NCI-H774 (cell line): ENCODE measurements at places on chromosomes 4 and X.

- DNase-seq = no peak
These were observed 1248.7 kb downstream of the PCDH7 start for GRCh38 chr4:31968842-31969241.

- no peak for DNase-seq
These were observed 7.7 kb downstream of the PRSS48 start for GRCh38 chr4:151284534-151285245.

GRCh38 chrX:32877592-32877991 lies 333.8 kb downstream of the DMD start:
- no peak for DNase-seq

DNA sequence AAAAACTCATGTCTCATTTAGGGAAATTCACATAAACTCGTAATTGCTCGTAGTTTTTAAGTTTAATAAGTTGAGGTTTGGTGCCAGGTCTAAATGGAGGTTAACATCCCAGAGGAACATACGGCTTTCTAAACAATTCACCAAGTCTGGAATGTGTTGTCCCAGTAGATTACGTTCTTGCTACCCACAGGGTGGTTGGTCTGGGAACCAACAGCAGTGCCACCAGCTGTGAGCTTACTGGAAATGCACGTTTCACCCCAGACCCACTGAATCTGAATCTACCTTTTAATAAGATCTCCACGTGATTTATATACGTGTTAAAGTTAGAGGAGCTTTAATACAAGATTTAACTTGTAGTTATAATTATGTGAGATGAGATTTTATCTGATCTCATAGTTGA lies 134.3 kb downstream of the BMPR1B start:
- no peak for DNase-seq

- DNase-seq = no peak
These were observed 133.0 kb downstream of the KLHL8 start for GRCh38 chr4:87087420-87087819.

- DNase-seq = no peak
These were observed 1253.0 kb upstream of the PCDH7 start for GRCh38 chr4:29467044-29467717.

- no peak for DNase-seq
These were observed 148.3 kb downstream of the BANK1 start for GRCh38 chr4:101938836-101939235.

- DNase-seq = no peak
These were observed 223.0 kb upstream of the GPC4 start for GRCh38 chrX:133638285-133638684.

DNA sequence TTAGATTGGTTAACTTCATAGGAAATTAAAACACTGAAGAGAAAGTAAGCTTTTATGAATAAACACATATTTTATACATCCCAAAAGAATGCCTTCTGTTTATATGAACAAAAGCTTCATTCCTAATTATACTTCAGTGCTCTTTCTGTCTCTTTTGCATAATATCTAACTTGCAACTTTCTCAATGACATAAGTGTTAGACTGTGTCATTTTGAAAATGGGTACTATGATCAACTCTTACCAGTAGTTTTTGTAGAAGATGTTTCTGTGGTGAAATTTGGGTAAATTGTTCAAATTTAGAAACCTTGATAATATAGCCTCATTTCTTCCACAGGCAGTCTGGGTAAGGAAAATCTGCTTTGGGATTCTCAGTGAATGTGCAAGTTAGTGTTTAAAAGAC lies 991.4 kb downstream of the CCSER1 start:
- no peak for DNase-seq

GRCh38 chr4:125702406-125702805 lies 387.7 kb downstream of the FAT4 start:
- DNase-seq = no peak

- DNase-seq = no peak
These were observed 192.0 kb upstream of the ETNPPL start for GRCh38 chr4:108954880-108955279.

DNA sequence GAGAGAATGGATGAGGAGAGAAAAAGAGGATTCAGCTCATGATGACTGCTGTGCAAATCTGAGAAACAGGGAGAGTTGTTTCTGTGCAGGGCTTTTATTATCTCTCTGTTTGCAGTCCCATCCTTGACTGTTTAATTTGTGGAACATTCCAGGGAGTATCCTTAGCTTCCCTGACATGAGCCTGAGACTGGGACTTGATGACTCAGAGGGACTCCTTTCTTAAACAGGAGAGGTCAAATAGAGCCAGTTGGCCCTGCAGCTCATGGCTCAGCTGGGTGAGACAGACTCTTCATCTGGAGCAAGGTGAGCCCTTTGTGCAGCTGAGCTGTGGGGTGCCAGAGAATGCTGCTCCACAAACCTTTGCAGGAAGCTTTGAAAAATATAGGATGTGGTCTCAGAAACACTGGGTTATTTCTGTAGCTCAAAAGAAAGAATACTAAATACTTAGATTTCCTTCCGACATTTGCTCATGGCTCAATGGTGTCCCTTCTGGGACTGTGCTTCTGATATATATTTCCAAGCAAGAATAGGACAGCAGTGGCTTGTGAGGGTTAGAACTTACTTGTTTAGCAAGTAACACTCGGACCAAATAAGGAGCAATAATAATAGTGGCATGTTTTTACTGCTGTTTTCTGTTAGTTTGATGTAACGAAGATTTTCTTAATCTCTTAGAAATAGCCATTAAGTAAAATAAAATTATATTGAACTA lies 14.5 kb downstream of the ARHGAP24 start:
- no peak for DNase-seq

GRCh38 chrX:42248226-42248625 lies 324.9 kb upstream of the CASK start:
- no peak for DNase-seq

DNA sequence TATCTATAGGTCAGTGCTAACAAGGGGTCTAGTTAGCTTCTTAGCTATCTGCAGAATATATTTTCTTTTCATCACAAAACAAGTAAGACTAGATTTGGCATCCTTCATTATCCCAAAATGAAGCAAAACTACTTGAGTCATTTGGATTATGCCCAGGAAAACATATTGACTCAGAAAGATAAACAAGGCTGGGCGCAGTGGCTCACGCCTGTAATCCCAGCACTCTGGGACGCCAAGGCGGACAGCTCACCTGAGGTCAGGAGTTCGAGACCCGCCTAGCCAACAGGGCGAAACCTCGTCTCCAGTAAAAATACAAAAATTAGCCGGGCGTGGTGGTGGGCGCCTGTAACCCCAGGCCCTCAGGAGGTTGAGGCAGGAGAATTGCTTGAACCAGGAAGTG lies 18.0 kb upstream of the MND1 start:
- DNase-seq = no peak

GRCh38 chrX:12948495-12948894 lies 26.4 kb upstream of the TMSB4X start:
- DNase-seq = no peak

DNA sequence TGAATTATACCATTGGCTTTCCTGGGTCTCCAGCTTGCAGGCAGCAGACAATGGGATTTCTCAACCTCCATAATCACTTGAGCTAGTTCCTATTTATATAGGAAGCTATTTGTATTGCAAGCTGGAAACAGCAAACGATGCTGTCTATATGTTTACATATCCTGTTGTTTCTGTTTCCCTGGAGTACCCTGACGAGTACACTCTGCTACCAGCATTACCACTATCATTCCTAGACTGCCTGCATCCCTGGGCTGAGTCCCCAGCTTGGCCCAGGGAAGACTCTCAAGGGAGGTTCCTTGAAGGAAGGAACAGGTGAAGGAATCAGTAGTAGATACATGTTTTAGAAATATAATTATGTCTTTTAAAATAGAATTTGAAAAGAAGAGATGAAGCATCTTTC lies 81.4 kb downstream of the EVC2 start:
- DNase-seq = no peak

DNA sequence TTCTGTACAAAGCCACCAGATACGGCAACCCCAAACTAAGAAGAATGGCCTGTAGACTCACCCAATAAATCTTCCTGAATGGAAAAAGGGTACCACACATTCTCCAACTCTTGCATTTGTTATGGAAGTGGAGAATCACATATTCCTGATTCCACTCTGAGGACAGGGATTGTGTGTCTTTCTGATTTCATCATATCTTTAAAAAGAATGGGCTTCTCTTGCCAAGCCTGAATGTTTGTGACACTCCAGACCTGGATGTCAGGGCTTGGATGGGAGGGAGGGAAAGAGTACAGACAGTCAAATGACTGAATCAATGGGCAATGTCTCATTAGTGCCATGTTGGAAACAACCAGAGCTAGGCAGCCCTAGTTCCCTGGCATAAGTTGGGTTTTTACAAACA lies 77.4 kb downstream of the PLAC1 start:
- no peak for DNase-seq

DNA sequence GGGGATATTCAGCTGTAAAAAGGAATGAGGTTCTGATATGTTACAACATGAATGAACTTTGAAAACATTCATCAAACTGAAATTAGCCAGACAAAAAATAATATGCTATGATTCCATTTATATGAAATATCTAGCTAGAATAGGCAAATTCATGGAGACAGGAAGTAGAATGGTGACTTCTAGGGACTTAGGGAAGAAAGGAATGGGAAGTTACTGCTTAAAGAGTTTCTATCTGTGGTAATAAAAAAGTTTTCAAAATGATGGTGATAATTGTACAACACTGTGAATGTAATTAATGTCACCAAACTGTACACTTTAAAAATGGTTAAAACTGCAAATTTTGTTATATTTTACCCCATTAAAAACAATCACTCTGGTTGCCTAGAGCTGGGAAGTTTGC lies 30.2 kb downstream of the SMIM14 start:
- DNase-seq = no peak

DNA sequence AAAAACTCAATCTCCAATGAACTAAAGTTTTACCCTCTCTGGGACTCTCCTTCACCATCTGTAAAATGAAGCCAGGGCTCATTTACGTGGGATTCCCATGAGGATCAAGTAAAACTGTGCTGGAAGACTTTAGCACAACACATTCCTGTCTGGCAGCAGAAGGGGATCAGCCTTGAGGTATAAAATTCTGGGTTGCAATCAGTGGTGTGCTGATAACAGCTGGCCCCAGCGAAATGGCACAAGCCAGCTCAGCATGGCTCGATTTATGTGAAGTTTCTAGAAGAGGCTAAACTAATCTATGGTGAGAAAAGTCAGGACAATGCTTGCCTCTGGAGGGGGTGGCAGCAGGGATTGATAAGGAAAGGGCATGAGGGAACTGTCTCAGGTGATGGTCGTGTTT lies 28.4 kb downstream of the ZNF630 start:
- no peak for DNase-seq

DNA sequence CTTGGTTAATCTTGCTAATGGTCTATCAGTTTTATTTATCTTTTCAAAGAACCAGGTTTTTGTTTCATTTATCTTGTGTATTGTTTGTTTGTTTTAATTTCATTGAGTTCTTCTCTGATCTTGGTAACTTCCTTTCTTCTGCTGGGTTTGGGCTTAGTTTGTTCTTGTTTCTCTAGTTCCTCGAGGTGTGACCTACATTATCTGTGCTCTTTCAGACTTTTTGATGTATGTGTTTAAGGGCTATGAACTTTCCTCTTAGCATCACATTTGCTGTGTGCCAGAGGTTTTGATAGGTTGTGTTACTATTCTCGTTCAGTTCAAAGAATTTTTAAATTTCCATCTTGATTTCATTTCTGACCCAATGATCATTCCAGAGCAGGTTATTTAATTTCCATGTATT lies 365.4 kb upstream of the GATB start:
- DNase-seq = no peak

- DNase-seq = no peak
These were observed 1833.2 kb upstream of the PCDH7 start for GRCh38 chr4:28886934-28887333.

GRCh38 chr4:154399259-154399974 lies 92.2 kb downstream of the DCHS2 start:
- no peak for DNase-seq

DNA sequence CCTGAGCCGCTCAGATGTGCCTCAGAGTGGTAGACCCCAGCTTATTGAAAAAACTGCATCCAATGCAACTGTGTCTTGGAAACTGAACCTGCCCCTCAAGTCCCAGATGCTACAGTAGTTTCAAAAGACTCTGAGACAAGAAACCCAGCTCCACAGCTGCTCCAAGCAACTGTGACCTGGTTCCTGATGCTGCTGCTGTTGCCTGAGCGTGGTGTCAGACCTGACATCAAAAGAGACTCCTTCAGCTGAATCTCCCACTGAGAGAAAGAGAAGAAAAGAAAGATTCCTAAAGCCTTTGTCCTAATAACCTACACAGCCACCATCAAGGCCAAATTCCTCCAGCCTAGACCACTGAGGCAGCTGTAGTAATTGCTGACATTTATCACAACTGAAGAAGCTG lies 630.1 kb downstream of the STIM2 start:
- no peak for DNase-seq

- no peak for DNase-seq
These were observed 5.0 kb upstream of the RPS6KA3 start for GRCh38 chrX:20271730-20272129.
